ENCODE measurements at places on chromosomes 1 and 21.

- DNase-seq = no peak
Observed at GRCh38 chr1:242718967-242719366, 194.5 kb upstream of the PLD5 start.

DNA sequence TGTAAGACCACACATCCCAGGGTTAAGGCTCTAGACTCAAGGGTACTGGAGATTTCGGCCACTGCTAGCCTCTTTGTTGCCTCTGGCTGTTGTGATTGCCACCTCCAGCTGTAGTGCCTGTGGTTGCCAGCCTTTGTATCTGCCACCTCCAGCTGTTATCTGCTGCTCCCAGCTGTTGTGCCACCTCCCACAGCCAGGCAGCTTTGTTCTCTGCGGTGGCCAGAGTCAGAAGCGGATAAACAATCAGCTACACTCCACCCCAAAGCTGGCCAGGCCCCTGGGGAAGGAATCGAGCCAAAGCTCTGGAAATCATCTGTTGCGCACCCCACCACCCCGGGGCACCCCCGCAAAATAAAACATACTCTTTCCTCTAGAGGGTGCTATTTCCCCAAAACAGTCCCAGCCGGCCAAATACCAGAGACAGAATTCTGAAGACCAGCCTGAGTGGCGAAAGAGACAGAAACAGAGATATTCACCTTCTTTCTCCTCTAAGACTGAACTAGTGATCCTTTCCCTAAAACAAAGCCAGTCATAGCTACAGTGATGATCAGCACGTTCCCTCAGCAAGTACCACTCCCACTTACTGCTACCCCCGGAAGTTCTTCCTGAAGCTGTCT is 14.8 kb upstream of the PIGM start:
- DNase-seq = no peak

- DNase-seq = no peak
Observed at GRCh38 chr1:172837816-172838679, 179.1 kb downstream of the FASLG start.

- DNase-seq = no peak
Observed at GRCh38 chr1:215022204-215022603, 60.3 kb upstream of the KCNK2 start.

- DNase-seq = no peak
Observed at GRCh38 chr1:165137551-165138316, 218.8 kb downstream of the LMX1A start.

DNA sequence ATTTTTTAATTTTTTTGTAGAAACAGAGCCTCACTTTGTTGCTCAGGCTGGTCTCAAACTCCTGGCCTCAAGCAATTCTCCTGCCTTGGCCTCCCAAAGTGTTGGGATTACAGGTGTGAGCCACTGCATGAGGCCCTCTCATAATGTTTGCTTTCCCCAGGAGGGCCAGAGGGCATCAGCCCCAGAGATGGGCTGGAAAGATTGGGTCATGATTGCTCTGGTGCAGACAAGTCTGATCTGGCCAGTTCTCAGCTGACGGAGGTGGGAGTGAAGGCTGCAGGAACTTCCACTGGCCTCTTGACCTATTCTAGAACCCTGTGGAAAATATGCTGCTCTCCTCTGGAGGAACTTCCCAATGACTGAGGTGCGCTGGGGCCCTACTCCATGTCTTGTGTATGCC is 43.4 kb upstream of the RD3 start:
- DNase-seq = no peak

GRCh38 chr1:201640624-201641023 is 101.7 kb downstream of the NAV1 start:
- no peak for DNase-seq

DNA sequence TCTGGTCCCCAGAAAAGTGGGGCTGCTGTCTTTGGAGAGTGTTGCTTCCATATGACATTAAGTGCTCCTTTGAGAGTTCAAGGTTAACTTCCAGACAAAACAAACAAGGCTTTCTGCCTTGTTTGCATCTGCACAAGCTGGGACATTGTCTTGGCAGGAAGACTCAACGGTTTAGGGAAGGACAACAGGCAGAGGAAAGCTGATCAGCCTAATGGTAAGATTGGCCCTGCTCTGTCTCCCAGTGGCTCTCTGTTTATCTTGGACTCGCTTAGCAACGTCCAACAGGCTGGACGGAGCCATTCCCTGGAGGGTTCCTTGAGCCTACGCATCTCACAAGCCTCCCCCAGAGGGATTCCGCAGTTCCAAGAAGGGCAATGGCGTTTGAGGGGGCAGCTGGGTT is 62.2 kb upstream of the SLC44A3 start:
- no peak for DNase-seq

DNA sequence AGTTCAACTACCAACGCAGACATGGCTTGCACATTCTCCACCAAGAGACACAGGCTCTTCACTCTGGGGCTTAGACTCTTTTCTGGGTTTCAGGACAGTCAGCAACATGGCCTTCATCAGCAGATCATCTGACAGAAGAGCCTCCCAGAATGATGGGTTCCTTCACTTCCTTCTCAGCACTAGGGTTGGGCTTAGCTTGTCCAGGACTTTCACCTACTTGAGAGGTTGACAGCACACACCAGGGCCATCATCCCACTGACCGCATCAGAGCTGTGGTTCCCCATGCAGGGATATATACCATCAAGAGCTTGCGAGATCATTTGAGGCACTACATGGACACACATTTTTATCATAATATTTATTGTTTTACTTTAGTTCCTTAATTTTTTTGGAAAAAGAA is 10.4 kb upstream of the NCF2 start:
- DNase-seq = no peak

GRCh38 chr1:247115141-247115510 is 11.0 kb upstream of the ZNF669 start:
- DNase-seq = no peak

DNA sequence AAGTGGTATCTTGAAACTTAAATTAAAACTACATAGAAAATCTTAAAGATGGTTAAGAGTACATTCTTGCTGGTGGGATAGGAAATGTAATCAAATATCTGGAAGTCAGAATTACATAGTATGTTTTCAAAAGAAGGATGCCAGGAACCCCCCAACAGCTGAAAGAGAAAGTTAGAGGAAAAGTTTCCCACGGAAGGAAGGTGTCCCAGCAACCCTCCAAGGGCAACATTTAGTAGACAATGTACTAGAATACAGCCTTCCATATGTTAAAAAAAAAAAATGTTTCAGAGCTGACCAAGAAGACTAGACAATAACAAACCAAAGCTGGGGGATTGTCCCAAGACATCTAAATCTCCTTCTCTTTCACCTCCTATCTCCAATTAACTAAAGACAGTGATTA is 2.2 kb downstream of the DEDD start:
- DNase-seq = no peak

- DNase-seq = no peak
Observed at GRCh38 chr1:10950316-10951172, 61.9 kb upstream of the TARDBP start.

GRCh38 chr1:168865850-168866620 is 137.0 kb upstream of the DPT start:
- no peak for DNase-seq

GRCh38 chr1:198272492-198272891 is 115.7 kb downstream of the NEK7 start:
- no peak for DNase-seq

DNA sequence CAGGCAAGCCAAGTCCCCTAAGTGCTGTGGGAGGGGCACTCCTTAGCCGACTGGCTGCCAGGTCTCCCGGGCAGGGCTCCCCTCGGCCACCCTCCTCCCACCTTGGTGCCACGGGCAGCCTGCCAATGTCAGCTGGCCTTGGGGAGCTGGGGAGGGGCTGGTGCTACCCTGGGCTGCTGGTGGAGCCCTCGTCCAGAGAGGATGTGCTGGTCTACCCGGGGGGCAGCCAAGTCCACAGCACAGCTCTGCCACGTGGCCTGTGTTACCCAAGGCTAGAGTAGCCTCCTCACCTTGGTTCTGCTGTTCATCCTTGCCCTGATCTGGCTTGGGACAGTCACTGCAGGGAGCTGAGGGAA is 42.9 kb downstream of the CRYAA start:
- DNase-seq = no peak

GRCh38 chr1:176541663-176542062 is 78.7 kb downstream of the PAPPA2 start:
- no peak for DNase-seq

GRCh38 chr1:233707153-233707879 is 93.4 kb downstream of the KCNK1 start:
- no peak for DNase-seq

DNA sequence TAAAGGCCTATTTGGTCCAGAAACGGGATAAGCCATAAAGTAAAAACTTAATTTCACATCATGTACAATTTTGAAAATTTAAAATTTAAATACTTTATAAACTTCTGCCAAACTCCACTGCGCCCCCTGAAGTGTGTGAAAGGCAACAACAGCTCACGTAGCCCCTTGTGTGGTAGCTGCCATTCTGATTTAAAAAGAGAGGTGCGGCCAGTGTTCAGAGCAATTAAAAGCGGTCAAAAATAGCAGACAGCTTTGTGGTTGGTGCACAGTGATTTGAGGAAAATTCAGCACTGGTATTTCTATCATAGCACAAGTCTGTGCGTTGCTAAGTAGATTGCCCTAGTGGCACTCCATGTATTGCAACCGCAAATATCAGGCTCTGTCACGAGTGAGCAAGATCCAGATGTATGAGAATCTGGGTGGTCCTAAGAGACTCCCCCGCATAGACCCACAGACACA is 122.5 kb downstream of the ATG4C start:
- no peak for DNase-seq
